ENCODE measurements at places on chromosomes 4 and X.

- DNase-seq = no peak
Measured at GRCh38 chr4:31807036-31807435, 1086.9 kb downstream of the PCDH7 start.

- DNase-seq = peak; percentile 18
Measured at GRCh38 chr4:112765317-112765974, 128.5 kb downstream of the LARP7 start.

GRCh38 chr4:56611501-56611900, 69.6 kb downstream of the HOPX start:
- peak; percentile 36 for DNase-seq

GRCh38 chr4:41346306-41347061, 89.8 kb downstream of the UCHL1 start:
- no peak for DNase-seq

GRCh38 chrX:103585411-103586313, at the start of gene TCEAL4:
Gene TCEAL4 (plus strand): TSS chrX:103585515. CDS start chrX:103586676, 1,161 bp downstream.
- no peak for DNase-seq

GRCh38 chr4:114378305-114378903, 220.2 kb upstream of the UGT8 start:
- DNase-seq = peak; percentile 65

DNA sequence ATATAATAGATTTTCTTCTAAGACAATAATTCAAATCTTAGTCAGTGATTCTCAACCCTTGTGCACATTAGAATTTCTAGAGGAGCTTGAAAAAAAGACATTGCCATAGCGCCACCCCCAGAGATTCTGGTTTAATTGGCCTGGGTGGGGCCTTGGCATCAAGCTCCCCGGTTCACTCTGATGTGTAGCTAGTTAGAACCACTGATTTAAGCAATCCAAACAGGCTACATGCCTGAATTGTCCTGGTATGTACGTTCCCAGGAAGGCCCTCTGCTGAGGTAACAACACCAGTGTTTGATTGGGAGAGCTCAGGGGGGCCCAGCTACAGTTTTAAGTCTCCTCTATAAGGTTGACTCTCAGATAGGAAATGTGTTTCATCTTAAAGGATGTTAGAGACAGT, 1.3 kb upstream of the ATP10D start:
- DNase-seq = no peak
